ENCODE measurements at places on chromosomes 12 and 14.
A peak's percentile ranks its signal among the peaks of the same experiment; 100 is the strongest.

DNA sequence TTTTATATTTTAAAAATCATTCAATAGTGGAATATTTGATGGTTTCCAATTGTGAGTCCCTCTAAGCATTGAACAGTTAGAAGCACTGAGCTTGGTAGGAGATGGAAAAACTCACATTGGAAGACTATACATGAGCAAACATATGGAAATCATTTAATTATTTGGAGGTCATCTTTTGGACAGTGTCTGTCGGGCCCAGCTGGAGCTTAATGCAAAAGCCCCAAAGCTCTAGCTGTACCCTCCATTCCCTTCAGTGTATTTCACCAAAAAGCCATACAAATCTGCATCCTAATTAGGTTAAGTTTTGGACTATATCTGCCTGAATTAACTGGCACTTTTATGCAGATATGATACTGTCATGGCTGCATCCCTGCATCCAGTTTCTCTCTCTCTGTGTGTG lies 365.7 kb downstream of the FLRT2 start:
- H3K4me1 ChIP-seq = peaks cover 7% of the 10 kb centered on the region
- H3K36me3 ChIP-seq = no peaks in the 10 kb centered on the region
- DNase-seq = no peak
- no peak overlapping the region for H3K27ac ChIP-seq
- no peak overlapping the region for H3K4me3 ChIP-seq

DNA sequence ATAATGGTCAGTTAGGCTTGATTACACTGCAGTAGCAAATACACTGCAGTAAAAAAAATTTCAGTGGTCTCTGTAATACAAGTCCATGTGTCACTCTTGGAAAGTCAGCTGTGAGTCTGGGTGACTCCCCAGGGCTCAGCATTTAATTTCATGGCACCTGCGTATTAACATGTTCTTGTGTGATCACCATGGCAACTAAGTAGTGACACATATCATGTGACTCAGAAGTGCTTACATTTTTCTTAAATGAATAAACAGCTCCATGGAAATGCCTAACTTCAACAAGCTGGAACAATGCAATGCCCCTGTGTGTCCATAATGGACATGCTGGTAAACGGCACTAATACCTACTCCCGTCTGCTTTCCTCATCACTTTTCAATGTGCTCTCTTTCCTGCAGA lies 88.5 kb upstream of the ANO4 start:
- H3K4me3 ChIP-seq = no peak overlapping the region
- no peaks in the 10 kb centered on the region for H3K27me3 ChIP-seq
- DNase-seq = no peak
- H3K4me1 ChIP-seq = no peaks in the 10 kb centered on the region

- H3K36me3 ChIP-seq = no peaks in the 10 kb centered on the region
- peaks cover 25% of the 10 kb centered on the region for H3K27me3 ChIP-seq
- no peak for DNase-seq
- H3K27ac ChIP-seq = no peak overlapping the region
- H3K4me1 ChIP-seq = no peaks in the 10 kb centered on the region
These were observed 32.4 kb downstream of the LTBP2 start for GRCh38 chr14:74579447-74580274.

DNA sequence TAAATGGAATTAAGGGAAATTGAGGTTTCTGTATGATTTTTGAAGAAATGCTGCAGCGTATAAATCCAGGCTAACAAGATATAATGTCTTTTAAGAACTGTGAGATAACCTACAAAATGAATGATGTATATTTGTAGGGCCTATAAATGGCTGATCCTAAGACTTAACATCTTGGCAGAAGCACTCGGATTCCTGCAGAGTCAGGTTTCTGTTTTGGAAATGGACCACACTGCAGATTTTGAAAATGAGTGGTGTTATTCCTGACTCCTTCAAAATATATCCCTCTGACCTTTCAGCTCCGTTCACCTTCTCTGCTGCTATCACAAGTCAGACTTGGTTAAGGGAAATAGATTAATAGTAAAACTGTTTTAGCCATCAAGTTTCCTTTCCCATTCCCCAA lies 5.0 kb downstream of the TIGAR start:
- H3K27ac ChIP-seq = no peak overlapping the region
- peaks cover 26% of the 10 kb centered on the region for H3K4me1 ChIP-seq
- no peaks in the 10 kb centered on the region for H3K27me3 ChIP-seq
- peaks cover 8% of the 10 kb centered on the region for H3K36me3 ChIP-seq
- H3K4me3 ChIP-seq = no peak overlapping the region

GRCh38 chr12:108052260-108052659 lies 76.8 kb upstream of the WSCD2 start:
- H3K4me1 ChIP-seq = no peaks in the 10 kb centered on the region
- no peaks in the 10 kb centered on the region for H3K36me3 ChIP-seq
- H3K4me3 ChIP-seq = no peak overlapping the region
- peaks cover 20% of the 10 kb centered on the region for H3K27me3 ChIP-seq
- DNase-seq = no peak

DNA sequence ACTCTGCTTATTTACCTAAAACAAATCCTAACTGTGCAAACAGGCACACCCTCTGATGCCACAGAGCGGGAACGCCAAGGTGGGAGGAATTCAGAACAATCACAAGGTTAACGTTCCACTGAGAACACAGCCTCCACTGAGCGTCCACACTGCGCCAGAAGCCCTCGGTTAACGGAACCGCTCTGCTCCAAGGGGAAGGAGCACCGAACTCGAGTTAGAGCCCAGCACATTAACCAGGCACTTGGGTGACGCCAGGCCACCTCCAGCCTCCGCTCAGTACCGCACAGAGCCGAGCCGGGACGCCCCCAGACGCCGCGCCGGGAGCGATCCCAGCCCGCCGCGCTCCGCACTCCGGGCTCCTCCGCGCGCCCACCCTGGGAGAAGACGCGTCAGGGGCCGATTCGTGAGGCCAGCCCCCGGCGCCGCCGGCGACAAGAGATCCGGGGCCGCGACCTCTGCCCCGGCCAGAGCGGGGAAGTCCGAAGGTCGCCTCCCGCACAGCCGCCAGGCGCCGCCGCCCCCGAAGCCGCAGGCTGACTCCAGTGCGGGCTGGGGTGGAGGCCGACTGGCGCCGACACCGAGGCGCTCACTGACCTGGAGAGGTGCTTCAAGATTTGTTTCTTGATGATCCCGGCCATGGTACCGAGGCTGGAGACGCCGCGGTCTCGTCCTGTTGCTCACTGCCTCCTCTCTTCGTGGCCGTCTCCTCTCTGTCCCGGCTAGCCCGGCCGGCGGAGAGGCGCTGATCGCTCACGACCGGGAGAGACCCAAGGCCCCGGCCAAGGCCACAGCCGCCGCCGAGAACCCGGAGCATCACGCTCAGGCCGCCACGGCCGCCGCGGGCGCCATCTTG lies 450 bp downstream of the BLTP3B start:
- DNase-seq = peak; percentile 44
- H3K27me3 ChIP-seq = no peaks in the 10 kb centered on the region
- peaks cover 23% of the 10 kb centered on the region for H3K4me1 ChIP-seq
- peak overlapping the region; percentile 84 for H3K4me3 ChIP-seq

DNA sequence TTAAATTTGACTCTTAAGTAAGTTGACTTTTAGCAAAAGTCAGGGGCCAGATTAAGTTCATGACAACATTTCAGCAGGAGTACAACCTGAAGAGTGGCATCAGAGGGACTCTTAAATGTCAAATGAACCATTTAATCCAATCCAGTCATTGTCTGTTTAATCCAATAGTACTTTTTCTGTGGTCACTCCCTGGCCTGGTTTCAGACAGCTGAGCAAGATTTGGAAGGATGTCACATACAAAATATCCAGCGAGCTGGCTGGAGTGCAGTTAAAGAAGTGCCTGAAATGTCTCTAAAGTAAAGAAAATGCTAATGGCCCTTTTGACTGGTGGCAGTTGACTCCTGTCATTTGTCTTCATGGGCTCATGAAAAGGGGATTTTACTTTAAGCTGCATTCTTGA lies 1082.1 kb downstream of the AACS start:
- H3K4me1 ChIP-seq = no peaks in the 10 kb centered on the region
- H3K36me3 ChIP-seq = no peaks in the 10 kb centered on the region
- DNase-seq = no peak
- H3K4me3 ChIP-seq = no peak overlapping the region
- H3K27ac ChIP-seq = no peak overlapping the region

GRCh38 chr14:52153939-52154338 lies 85.1 kb upstream of the NID2 start:
- H3K4me1 ChIP-seq = peaks cover 28% of the 10 kb centered on the region
- no peaks in the 10 kb centered on the region for H3K36me3 ChIP-seq
- no peak overlapping the region for H3K4me3 ChIP-seq
- DNase-seq = peak; percentile 41
- H3K27ac ChIP-seq = peak overlapping the region; percentile 53

DNA sequence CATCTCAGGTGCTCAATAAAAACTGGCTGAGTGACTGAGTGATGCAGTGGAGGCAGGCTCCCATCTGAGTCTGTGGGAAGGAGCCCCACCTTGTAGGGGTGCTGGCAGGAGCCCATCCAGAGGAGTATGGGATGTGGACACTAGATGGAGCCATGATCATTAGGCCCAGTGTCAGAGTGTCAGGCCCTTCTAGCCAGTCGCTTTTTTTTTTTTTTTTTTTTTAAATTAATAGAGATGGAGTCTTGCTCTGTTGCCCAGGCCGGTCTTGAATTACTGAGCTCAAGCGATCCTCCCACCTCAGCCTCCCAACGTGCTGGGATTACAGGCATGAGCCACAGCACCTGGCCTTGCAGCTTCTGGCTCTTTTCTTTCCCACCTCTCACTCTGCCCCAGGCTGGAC lies 11.5 kb downstream of the RITA1 start:
- peaks cover 10% of the 10 kb centered on the region for H3K36me3 ChIP-seq
- no peak overlapping the region for H3K4me3 ChIP-seq
- H3K4me1 ChIP-seq = no peaks in the 10 kb centered on the region
- peak; percentile 81 for DNase-seq

DNA sequence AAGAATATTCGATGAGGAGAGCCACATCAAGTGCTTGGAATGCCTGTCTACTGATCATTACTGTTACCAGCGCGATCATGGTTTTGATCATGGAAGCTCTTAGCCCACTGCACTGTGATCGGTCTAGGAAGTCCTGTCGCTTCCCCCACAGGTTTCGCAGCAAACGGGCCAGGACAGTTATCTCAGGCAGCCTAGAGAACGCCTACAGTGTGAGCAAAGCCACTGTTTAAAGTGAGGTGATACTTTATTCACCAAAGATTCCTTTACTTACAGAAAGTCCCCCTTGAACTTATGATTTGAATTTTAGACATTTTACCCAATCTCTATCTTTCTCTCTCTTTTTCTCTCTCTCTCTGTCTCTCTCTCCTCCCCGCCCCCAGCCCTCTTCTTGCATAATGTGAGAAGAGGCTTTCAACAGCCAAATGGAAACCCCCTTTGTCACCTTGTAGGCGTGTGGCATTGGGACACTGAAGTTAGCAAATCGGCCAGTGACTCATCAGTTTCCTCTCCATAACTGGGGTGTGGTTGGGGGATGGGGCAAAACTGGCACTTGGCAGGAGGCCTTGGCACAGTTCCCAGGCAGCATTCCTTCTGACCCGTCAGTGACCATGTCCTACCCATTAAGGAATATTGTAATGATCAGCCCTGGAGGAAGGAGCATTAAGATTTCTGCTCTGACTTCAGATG lies 214.8 kb downstream of the CHST11 start:
- no peak overlapping the region for H3K4me3 ChIP-seq
- H3K36me3 ChIP-seq = peaks cover 50% of the 10 kb centered on the region
- peaks cover 69% of the 10 kb centered on the region for H3K4me1 ChIP-seq

DNA sequence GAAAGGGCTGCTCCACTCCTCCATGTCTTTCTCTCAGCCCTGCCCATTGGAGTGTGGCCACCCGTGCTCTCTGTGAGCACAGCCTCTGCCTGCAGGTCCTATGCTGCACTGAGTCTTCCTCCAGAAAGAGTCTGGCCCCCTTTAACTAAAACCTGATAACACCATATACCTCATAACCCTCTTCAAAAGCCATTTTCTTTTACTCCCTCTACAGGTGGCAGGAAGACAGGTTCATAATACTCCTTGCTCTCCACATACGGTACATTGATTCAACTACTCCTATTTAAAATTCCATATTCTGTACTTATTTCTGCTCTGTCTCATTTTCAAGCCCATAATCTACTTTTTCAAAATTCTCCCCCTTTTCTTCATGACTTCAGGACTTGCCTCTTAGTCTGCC lies 144.0 kb downstream of the HELB start:
- no peaks in the 10 kb centered on the region for H3K27me3 ChIP-seq
- H3K27ac ChIP-seq = no peak overlapping the region
- no peaks in the 10 kb centered on the region for H3K36me3 ChIP-seq

- H3K27ac ChIP-seq = peak overlapping the region; percentile 81
- no peaks in the 10 kb centered on the region for H3K27me3 ChIP-seq
- peaks cover 64% of the 10 kb centered on the region for H3K4me1 ChIP-seq
- peaks cover 4% of the 10 kb centered on the region for H3K36me3 ChIP-seq
- H3K4me3 ChIP-seq = no peak overlapping the region
These were observed 339.9 kb upstream of the RGS6 start for GRCh38 chr14:71592361-71592760.

GRCh38 chr14:105045710-105046326 lies 19.4 kb downstream of the GPR132 start:
- H3K27ac ChIP-seq = no peak overlapping the region
- DNase-seq = peak; percentile 88
- H3K4me1 ChIP-seq = peaks cover 9% of the 10 kb centered on the region
- H3K36me3 ChIP-seq = no peaks in the 10 kb centered on the region
- H3K4me3 ChIP-seq = no peak overlapping the region
- peaks cover 13% of the 10 kb centered on the region for H3K27me3 ChIP-seq

GRCh38 chr12:117596968-117597367 lies 235.5 kb upstream of the NOS1 start:
- no peak overlapping the region for H3K4me3 ChIP-seq
- H3K27me3 ChIP-seq = peaks cover 11% of the 10 kb centered on the region
- no peak overlapping the region for H3K27ac ChIP-seq
- DNase-seq = no peak

DNA sequence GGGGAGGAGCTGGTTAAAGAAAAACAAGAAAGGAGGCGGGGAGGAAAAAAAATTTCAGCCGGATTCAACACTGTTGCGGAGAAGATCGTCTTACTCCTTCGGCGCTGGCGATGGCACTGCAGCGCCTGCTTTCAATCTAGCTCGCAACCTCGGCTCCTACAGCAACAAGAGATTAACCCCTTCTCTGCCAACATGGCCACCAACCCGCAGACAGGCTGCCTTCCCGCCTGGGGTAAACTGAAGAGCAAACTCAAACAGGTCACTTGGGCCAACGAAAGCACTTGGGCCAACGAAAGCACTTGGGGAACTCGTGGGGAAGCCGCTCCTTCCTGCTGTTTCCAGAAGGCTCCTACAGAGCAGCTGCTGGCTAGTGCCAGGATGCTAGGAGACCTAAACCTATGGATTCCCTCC lies 73.7 kb downstream of the CIT start:
- H3K4me3 ChIP-seq = no peak overlapping the region
- no peaks in the 10 kb centered on the region for H3K27me3 ChIP-seq
- H3K4me1 ChIP-seq = no peaks in the 10 kb centered on the region
- no peak overlapping the region for H3K27ac ChIP-seq
- DNase-seq = no peak

DNA sequence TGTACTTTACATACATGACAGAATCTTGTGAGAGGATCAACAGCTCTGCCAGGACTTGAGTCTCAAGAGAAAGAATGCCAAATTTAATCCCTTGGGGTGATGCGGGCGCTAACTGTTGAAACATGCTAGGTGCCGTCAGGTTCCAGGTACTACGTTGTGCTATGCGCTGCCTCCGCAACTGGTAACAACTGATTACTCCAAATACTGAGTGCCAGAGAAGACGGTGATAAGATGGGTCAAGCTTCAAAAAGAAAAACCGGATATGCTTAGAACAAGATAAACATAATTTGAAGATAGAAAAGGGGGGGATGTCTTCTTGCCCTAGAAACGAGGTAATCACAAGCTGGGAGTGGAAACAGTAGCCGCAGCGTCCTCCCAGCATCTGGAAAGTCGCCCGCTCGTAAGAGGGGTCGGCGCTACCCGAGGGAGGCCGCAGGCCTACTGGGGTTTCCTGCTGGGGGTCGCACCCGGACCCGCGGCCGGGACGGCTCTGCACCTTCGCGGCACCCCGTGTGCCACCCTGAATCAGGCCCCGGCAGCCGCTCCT lies 678 bp downstream of the ZBTB25 start:
- peaks cover 64% of the 10 kb centered on the region for H3K4me1 ChIP-seq
- no peaks in the 10 kb centered on the region for H3K27me3 ChIP-seq
- DNase-seq = peak; percentile 33
- peaks cover 11% of the 10 kb centered on the region for H3K36me3 ChIP-seq
